ENCODE measurements at places on chromosomes 11 and 22.

DNA sequence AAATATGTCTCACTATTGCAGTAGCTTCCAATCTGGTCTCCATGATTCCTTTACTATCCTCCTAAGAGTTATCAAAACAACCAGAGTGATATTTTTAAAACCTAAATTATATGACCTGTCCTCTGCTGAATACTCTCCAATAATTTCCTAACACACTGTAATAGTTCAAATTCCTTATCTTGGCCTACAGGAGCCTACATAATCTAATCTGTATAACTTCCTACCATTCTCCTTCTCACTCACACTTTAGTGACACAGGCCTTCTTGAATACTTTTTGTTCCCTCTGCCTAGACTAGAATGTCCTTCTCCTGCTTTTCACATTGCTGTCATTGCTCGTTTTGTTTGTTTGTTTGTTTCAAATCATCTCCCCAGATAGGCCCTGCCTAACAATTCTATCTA, 9.4 kb downstream of the FHIP1B start:
- DNase-seq, result no peak

GRCh38 chr11:67248653-67249052, 17.6 kb upstream of the GRK2 start:
- no peak for DNase-seq

DNA sequence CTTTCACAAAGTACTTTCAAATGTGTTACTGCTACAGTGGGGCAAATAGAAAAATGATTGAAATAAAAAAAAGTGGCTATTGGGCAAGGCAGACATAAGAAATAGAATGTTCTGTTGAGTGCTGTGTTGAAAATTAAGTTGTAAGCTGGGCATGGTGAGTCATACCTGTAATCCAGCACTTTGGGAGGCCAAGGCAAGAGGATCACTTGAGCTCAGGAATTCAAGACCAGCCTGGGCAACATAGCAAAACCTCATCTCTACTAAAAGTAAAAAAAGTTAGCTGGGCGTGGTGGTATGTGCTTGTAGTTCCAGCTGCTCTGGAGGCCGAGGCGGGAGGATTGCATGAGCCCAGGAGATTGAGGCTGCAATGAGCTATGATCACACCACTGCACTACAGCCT, 26.9 kb upstream of the LDHA start:
- no peak for DNase-seq

- DNase-seq, result no peak
These were observed 21.8 kb upstream of the CDC42EP2 start for GRCh38 chr11:65292890-65293289.

DNA sequence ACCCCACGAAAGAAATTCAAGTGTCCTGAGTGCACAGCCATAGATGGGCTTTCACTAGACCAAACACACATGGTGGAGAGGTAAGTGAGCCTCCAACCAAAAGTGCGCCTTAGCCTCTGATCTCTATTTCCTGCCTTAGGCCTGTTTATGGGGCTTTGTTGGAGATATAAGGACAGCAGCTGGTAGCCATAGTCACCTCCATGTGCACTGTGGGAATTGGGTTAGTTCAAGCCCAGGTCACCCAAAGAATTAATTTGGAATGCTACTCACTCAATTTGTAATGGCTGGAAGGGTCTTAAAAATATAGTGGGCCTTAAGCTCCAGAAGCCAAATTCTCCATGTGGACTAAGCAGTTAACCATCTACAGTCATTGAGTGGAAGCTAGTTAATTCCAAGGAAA, 73.6 kb downstream of the ALX4 start:
- DNase-seq, result no peak

DNA sequence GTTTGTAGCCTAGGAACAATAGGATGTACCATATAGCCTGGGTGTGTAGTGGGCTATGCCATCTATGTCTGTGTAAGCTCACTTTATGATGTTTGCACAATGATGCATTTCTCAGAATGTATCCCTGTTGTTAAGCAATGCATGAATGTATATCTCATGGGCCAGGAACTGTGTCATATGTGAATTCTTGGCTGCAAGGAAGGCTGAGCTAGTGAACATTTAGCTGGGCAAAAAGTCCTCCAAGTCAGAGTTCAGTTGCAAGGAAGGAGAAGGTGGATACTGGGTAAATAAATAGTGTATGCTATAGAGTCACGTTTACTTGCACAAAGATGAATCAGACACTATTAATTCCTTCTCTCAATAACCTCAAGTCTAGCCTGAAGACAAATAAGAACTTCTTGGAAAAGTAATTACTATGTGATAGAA, 136.1 kb downstream of the EHF start:
- no peak for DNase-seq

DNA sequence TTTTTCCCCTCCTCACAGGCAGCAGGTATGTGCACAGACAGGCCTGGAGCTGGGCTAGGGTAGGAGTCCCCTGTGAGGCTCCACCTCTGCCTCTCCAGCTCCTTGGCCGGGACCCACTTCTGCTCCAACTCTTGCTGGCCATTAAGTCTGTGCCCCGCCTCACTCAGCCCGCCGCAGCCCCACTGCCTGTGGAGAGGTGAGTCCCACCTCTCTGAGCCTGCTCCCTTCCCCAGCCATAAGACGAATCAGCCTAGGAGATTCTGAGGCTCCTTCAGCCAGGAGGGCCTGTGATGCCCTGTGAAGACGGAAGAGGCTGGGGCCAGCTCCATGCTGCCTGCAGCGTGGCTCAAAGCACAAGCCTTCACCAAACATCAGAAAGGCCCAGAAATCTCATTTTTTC, 23.0 kb downstream of the TSKU start:
- DNase-seq, result no peak

- no peak for DNase-seq
These were observed 99.5 kb downstream of the CCDC81 start for GRCh38 chr11:86473991-86474833.

- no peak for DNase-seq
These were observed 348.2 kb downstream of the CADM1 start for GRCh38 chr11:115155978-115156377.

- no peak for DNase-seq
These were observed 95.0 kb downstream of the SLC1A2 start for GRCh38 chr11:35324183-35324886.

DNA sequence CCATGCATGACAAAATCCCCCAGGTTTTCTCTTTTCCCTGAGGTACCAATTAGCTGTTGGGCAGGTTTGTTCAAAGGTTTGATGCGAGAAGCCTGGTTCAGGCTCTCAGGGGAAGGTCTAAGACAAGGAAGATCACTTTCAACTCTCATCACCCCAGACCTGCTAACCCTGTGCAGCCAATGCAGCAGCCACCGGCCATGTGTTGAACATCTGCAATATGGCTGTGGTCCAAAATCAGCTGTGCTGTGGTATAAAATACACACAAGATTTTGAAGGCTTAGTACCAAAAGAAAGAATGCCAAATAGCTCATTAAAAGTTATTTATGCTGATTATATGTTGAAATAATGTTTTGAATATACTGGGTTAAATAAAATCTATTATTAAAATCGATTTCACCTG, 58.5 kb downstream of the SMCO4 start:
- DNase-seq, result no peak

- no peak for DNase-seq
These were observed 105.2 kb downstream of the SPON1 start for GRCh38 chr11:14067686-14068085.
